ENCODE measurements at places on chromosomes 3 and 15.

- DNase-seq, result no peak
Measured at GRCh38 chr3:112847692-112848091, 1.0 kb upstream of the CD200R1L start.

- no peak for DNase-seq
Measured at GRCh38 chr15:64134345-64134829, 17.1 kb upstream of the SNX22 start.

DNA sequence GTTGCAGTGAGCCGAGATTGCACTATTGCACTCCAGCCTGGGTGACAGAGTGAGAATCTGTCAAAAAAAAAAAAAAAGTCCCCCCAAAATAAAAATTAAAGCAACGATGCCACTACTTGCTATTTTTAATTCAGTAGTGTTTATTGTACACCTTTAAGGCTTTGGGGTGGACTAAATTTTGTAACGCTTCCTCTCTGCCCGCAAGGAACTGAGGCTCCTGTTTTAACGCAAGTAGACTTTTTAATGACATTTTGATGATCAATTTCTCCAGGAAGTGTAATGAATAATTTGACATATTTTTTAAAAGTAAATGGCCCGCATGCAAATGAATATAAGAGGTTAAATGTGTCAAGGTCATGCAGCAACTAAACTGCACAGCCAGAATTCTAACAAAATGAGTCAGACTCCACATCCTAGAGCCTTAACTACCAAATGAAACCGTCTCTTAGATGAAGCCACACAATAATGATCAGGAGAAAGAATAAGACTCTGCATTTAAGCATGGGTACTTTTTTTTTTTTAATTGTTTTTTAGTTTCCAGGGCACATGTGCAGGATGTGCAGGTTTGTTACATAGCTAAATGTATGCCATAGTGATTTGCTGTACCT lies 96.8 kb upstream of the LMOD3 start:
- no peak for DNase-seq

DNA sequence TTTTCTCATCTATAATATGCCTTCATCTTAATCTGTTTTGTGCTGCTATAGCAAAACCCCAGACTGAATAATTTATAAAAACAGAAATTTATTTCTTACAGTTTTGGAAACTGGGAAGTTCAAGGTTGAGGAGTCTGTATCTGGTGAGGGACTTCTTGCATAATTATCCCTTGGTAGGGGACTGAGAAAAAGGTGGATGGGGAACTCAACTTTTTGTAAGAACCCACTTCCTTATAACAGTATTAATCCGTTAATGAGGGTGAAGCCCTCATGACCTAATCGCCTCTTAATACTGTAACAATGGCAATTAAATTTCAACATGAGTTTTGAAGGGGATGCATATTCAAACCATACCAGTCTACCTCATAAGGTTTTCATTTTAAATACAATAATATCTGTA lies 17.4 kb upstream of the MYH15 start:
- DNase-seq, result no peak

DNA sequence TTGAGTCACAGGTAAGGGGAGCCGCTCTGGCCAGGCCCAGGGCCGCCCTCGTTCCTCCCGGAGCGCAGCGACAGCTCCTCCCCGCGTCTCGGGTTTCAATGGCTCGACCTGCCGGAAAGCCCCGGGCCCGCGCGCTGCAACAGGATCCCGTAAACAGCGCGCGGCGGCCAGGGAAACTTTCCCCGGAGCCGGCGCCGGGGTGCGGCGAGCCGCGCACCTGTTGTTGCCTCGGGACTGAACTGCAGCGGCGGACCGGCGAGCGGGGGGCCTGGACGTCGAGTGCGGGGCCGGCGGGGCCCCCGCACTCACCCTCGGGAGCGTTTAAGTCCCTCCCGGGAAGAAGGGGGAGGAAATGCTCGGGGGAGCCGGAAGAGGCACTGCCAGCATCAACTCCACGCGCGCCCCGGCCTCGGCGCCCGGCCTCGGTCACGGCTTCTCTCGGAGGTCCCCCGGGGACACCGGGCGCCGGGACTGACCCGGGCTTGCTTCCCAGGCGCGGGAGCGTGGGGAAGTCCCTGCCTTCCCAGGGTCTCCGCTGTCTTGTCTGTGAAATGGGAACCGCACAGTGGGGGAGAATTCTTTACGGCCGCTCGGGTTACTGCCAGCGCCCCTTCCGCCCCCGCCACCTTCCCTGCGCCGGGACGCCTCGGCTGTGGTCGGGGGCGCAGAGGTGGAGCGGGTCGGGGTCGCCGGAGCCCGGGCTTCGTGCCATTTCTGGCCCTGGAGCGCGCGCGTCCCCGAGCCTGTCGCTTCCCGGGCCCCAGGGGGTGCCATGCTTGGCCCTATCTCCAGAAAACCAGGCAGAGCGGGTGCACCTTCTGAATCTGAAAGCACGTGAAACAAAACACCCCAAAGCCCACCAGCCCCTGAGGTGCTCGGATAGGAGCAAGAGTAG lies 7.5 kb upstream of the PGPEP1L start:
- no peak for DNase-seq

DNA sequence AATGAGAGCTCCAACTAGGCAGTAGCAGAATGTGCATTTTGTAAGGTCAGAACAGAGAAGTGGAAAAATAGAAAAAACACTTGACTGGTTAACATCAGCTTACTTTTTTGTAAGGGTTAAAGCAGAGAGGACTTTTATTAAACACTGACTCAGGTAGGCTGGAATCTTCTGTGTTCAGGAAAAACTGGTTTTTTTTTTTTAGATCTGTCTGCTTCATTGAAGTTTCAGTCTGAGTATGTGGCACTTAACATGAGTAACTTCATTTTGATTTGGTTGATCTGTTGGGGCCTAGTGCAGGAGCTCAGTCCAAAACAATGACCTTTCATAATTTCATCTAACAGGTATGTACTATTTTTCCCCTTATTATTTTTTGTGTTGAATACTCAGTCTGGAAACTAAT lies 141.1 kb downstream of the DOCK3 start:
- DNase-seq, result no peak

DNA sequence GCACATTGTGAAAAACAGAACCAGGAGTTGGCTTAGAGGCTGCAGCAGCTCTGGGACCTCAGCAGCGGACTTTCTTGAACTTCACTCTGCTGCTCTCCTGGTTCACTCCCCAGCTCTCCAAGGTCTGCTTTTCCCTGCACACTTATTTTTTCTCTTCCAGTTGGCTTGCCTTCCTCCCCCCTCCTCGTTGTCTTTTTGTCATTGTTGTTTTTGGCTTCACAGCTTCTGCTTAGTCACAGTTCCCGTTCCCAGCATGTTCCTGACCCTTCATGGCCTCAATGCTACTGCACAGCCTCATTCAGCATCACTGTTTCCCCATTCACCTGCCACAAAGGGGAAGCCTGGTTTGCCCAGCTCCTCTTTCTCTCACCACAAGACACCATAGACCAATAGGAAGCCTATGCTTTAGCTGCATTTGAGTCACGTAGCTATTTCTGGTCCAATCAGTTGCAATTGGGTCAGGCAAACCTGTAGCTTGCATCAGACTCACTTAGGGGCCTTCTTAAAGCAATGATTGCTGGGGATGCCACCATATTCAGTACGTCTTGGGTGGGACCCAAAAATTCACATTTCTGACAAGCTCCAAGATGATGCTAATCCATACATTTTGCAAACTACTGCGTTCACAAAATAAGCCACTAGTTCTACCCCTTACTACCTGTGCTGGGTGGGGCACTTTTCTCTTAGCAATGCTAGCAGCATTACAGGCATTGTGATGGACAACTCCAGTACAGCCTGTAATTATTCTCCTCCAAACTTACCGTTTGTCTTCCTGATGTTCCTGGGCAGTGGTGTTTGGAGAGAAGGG lies 7.8 kb upstream of the SUMF1 start:
- no peak for DNase-seq

DNA sequence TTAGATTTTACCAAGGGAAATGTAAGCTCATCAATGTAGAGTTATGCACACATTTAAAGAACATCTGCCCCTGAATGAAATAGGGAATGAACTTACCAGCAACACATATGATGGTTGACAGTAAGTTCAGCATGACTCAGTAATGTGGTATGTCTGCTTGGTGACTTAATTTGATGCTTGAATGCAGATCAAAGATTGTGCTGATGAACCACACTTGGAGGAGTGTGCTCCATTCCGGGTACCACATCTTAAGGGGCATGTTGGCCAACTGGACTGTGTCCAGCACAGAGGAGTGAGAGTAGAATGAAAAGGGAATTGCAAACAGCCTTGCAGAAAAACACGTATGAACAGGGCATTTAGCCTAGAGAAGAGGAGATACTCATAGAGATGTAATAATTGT lies 171.0 kb upstream of the RARB start:
- DNase-seq, result no peak

- no peak for DNase-seq
Measured at GRCh38 chr3:150378301-150378748, 29.8 kb upstream of the TSC22D2 start.

Measured in keratinocyte (primary cell).